ENCODE measurements at places on chromosomes 3 and 15.

GRCh38 chr15:91135201-91136130, 35.4 kb downstream of the SV2B start:
- DNase-seq, result no peak

- no peak for DNase-seq
Measured at GRCh38 chr3:46316206-46316605, 37.7 kb upstream of the CCR2 start.

DNA sequence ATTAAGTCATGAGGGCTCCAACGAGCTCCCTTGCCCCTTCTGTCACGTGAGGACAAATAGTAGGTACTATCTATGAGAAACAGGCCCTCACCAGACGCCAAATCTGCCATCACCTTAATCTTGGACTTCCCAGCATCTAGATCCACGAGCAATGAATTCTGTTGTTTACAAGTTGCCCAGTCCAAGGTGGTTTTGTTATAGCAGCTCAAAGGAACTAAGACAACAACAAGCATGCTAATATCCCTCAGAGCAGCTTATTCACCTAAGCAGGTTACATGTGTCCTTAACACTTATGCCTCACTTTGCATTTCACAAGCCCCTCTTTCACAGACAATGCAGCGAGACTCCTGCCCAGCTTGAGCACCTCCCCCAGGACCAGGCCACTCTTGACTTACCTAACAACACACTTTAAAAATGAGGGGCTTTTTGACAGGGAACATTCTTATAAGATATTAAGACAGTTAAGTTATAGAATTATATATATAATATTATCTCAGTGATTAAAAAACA, 219.5 kb downstream of the PLCH1 start:
- no peak for DNase-seq

DNA sequence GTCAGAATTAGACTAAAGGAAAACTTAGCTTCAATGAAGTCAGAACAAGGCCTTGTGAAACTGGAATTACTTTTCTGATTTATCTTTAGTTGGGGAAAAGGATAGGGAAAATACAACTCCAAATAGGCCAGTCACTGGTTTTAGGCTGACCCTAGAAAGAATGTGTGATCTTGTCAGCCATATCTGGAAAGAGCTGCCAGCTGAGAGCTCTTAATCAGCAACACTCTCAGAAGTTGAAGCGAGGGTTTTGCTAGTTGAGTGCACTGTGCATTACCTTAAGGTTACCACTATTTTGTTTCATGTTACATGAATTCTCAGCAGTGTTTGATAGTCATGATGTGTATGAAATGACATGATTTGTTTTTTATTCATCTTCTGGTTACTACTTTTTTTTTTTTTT, 905.3 kb upstream of the ALCAM start:
- no peak for DNase-seq

DNA sequence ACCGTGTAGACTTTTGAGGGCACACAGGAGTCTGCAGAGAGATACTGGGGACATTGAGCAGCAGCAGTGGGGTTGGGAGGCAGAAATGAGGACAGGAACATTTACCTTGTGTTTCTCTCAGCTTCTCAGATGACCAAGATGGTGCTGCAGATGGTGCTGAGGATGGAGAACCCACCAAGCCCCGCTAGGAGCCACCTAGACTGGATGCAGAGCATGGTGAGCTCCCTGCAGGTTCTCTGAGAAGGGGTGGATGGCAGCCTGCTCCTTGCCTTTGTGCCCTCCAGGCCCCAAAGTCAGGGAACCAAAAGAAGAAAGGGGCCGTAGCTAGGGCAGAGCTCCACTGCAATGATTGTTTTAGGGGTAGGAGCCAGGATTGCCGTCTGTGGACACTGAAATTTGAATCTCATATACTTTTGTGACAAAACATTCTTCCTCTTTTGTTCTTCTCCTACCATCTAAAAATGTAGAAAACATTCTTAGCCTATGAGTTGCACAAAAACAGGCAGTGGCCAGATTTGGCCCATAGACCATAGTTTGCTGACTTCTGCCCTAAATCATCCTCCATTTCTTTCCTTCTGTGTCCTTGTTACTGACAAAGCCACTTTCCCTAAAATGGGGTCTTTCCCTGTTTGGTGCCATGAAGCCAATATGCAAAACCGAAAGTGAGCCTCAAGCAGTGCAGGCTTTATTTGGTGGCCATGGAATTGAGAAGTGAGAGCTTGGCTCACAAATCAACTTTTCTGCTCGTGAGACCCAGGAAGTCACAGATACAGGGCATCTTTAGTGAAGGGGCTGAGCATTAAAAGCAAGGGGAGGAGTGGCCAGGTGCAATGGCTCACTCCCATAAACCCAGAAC, 11.9 kb upstream of the MUC20 start:
- DNase-seq, result no peak

Data from stimulated activated CD4-positive, alpha-beta T cell treated with anti-CD3 and anti-CD28 coated beads, Interleukin-1b, Interleukin-23, amount 100 ng/mL, for 1 hour (primary cell).